ENCODE measurements at places on chromosomes 3 and 15. TPM values are rescaled to one million over a fixed set of nuclear protein-coding genes. Genes with fewer than 3 reads are reported as not detected.
A peak's percentile ranks its signal among the peaks of the same experiment; 100 is the strongest.

DNA sequence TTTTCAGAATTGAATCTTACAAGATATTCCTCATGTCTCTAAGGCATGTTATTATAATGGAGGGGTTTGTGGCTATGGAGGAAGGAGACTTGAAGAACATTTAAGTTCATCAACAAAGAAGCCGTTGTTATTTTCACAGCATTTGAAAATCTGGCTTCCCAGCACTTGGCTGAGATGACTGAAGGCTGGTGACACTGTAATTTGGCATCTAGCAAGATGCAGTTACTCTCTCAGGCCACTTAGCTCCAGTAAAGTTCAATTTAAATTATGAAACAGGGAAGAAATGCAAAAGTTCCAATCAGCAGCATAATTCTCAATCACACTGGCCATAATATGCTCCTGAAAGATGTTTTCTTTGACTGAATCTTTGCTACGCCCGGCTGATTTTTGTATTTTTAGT lies 139.4 kb upstream of the NUDT16 start:
- H3K27ac ChIP-seq = no peak overlapping the region
- H3K27me3 ChIP-seq = no peaks in the 10 kb centered on the region
- no peaks in the 10 kb centered on the region for H3K36me3 ChIP-seq
- H3K4me1 ChIP-seq = no peaks in the 10 kb centered on the region

The CSTA gene
- total RNA-seq = 40.5 TPM

DNA sequence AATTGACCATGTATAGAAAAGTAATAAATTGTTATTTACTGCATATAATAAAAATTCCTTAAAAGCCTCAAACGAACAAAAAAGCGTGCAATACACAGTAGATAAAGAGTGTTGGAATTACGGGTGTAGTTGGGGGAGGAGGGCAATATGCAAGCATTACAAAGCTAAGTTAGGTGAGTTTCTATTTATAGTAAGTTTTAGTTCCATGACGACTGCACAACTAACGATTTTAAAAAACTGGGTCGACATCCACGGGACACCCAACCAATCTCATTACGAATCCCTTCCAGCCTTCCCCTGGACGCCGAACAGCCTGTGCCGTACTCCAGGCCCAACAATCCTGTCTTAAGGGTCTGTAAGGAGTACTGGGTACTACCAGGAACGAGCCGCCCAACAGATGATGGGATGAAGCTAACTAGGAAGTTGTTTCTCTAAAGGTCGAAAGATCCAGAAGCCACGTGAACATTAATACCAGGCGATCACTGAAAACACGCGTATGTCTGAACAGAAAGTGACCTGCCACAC lies 677 bp downstream of the POLQ start:
- peaks cover 6% of the 10 kb centered on the region for H3K4me1 ChIP-seq
- no peak for DNase-seq
- peak overlapping the region; percentile 54 for H3K4me3 ChIP-seq
- no peaks in the 10 kb centered on the region for H3K36me3 ChIP-seq
- no peak overlapping the region for H3K27ac ChIP-seq
- H3K27me3 ChIP-seq = no peaks in the 10 kb centered on the region

DNA sequence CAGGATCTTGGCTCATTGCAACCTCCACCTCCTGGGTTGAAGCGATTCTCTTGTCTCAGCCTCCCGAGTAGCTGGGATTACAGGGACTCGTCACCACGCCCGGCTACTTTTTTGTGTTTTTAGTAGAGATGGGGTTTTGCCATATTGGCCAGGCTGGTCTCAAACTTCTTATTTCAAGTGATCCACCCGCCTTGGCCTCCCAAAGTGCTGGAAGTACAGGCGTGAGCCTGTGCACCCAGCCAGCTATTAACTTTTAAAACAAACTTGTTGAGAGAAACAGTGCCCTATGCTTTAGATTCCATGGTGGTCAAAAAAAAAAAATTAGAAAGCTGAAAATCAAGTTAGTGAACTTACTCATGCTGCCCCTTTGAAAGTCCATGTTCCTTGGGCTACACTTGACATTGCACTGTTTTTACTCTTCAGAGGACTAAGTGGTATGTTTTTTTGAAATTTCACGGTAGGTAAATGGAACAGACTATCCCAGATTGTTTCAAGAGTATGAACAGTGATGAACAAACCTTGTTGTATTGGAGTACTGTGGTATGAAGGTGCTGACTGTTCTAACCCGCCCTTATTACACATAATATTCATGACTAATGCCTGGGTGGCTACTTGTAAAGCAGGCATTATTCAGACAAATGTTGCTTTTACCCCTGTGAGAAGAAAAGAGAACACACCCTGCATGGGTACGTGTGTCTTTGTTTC lies 206.9 kb downstream of the KLHL25 start:
- peak; percentile 68 for DNase-seq
- peaks cover 3% of the 10 kb centered on the region for H3K36me3 ChIP-seq
- no peaks in the 10 kb centered on the region for H3K27me3 ChIP-seq
- H3K4me3 ChIP-seq = no peak overlapping the region

DNA sequence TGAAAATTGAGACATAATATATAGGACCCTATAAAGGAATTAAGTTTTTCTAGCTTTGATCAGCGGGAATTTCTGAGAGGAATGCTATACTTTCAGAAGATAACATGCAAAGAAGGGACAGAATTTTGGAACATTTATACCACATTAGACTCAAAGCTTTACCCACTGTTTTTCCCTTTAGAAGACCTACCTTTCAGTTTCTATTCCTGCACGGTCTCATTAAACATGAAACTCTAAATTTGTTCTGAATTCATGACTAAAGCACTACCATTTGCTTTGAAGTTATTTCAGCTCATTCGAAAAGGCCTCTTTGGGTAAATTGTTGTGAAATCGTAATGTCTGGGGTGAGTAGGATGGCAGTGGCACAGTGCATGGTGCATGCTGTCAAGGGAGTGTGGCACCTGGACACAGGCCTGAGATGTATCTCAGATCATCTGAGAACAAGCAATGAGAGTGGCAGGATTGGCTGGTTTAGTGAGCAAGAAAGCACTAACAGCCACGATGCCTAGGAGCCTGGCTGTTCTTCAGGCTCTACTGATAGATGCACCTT lies 42.5 kb downstream of the CHCHD4 start:
- no peak overlapping the region for H3K27ac ChIP-seq
- no peak for DNase-seq
- H3K27me3 ChIP-seq = no peaks in the 10 kb centered on the region
- no peaks in the 10 kb centered on the region for H3K36me3 ChIP-seq
- no peaks in the 10 kb centered on the region for H3K4me1 ChIP-seq

DNA sequence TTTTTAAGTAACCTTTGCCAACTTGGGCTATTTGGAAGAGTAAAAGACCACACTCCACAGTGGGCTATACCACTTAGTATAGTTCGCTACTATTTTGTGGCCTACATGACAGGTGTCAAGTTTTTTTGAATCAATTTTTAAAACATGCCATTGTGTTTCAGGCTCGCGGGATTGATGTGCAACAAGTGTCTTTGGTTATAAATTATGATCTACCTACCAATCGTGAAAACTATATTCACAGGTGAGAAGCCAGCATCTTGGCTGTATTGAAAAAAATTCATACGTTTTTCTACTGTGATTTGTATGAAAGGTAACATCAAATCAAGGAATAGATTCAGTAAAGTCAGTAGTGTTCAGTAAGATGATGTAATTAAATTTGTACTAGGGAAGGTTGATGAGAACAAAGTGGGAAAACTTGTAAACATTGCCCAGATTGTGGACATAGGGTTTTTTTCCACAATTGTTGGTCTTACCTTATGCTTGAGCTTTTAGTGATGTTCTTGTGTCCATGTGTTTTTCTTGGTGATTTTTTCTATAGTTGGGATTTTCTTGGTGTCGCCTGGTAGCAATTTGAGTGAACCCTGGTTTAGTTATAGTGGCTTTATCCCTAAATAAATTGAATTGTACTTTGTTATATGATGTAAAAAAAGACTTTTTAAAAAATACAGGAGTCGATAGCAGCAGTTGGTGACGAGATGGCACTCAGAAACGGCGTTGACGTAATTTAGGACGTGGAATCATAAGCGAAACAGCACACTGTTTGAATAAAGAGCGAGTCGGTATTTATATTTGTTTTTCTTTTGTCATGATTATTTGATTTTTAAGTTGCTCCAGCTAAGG lies 4.5 kb downstream of the EIF4A2 start:
- H3K27me3 ChIP-seq = no peaks in the 10 kb centered on the region
- peaks cover 44% of the 10 kb centered on the region for H3K4me1 ChIP-seq
- H3K4me3 ChIP-seq = peak overlapping the region; percentile 85
- no peak for DNase-seq
- peaks cover 73% of the 10 kb centered on the region for H3K36me3 ChIP-seq

DNA sequence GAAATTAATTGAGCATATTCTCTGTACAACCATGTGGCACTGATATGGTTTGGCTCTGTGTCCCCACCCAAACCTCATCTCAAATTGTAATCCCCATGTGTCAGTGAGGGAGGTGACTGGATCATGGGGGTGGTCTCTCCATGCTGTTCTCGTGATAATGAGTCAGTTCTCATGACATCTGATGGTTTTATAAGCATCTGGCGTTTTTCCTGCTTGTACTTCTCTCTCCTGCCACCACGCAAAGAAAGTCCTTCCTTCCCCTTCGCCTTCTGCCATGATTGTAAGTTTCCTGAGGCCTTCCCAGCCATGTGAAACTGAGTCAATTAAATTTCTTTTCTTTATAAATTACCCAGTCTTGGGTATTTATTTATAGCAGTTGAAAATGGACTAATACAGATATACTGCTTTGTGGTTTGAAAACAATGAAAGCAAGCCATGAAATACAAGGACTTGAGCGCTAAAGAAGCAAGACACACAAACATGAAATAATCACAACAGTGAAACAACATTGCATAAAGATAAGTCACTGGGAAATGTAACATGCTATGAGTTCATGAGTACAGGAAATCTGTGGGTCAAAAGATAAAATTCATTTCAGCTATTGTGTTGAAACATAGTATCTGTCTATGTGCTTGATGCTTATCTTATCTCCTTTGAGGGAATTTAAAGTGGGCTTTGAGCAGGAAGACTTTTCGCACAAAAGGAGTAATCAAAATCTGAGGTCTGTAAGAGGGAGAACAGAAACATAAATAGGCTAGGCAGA lies 288.7 kb downstream of the GBE1 start:
- H3K36me3 ChIP-seq = no peaks in the 10 kb centered on the region
- no peaks in the 10 kb centered on the region for H3K27me3 ChIP-seq
- H3K4me3 ChIP-seq = no peak overlapping the region
- H3K4me1 ChIP-seq = no peaks in the 10 kb centered on the region
- no peak for DNase-seq

GRCh38 chr15:45555934-45556608 lies 31.1 kb upstream of the BLOC1S6 start:
- no peak overlapping the region for H3K27ac ChIP-seq
- H3K27me3 ChIP-seq = no peaks in the 10 kb centered on the region
- H3K4me3 ChIP-seq = no peak overlapping the region
- no peak for DNase-seq
- H3K4me1 ChIP-seq = no peaks in the 10 kb centered on the region

The IP6K2 gene
- total RNA-seq = 55.4 TPM

DNA sequence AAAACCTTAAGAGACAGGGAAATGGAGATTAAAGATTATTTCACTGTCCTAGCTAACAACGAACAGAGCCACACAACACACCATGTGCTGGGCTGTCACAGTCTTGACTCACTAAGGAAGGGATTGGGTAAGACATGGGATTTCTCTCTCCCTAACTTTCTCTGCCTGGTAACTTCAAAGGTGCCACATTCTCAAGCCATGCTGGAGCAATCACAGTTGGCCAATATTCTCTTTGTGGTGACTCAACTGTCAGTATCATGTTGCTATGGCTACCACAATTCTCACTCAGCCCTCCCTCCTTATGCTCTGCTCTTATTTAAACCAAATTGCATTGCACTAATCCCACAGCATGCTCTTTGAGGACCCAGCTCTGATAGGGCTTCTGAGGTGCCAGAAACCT lies 74.0 kb downstream of the OXNAD1 start:
- peak; percentile 46 for DNase-seq
- H3K27me3 ChIP-seq = no peaks in the 10 kb centered on the region
- H3K4me1 ChIP-seq = peaks cover 22% of the 10 kb centered on the region
- H3K36me3 ChIP-seq = no peaks in the 10 kb centered on the region

DNA sequence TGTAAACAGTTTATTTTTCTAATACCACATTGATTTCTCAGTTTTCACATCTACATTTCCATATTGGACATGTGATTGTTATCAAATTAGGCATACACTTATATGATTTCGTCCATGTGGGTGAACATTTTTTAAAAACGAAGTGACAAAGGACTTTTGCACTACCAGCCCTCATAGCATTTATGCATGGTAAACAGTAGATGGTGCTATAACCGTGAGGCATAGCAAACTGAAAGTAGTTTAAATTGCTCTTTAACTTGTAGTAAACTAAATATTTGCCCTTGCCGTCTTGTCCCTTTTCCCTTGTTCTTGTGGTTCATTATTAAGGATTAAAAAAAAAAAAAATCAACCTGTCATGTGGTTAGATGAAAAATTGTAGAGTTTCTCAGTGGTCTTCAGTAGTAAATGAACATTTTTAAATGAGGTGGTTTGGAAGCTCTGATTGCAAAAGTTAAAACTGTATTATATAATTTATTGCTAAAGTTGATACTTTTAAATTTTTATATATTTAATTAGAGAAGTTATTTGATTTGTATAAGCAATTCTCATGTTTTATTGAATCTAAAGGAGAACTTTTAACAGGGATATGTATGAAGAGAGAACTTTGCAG lies 24.0 kb downstream of the STX19 start:
- peaks cover 19% of the 10 kb centered on the region for H3K4me1 ChIP-seq
- H3K27me3 ChIP-seq = no peaks in the 10 kb centered on the region
- DNase-seq = no peak

The ECE2 gene
- not detected for total RNA-seq
